ENCODE measurements at places on chromosomes 16 and 17. TPM values are rescaled to one million over a fixed set of nuclear protein-coding genes. Genes with fewer than 3 reads are reported as not detected.
A peak's percentile ranks its signal among the peaks of the same experiment; 100 is the strongest.

DNA sequence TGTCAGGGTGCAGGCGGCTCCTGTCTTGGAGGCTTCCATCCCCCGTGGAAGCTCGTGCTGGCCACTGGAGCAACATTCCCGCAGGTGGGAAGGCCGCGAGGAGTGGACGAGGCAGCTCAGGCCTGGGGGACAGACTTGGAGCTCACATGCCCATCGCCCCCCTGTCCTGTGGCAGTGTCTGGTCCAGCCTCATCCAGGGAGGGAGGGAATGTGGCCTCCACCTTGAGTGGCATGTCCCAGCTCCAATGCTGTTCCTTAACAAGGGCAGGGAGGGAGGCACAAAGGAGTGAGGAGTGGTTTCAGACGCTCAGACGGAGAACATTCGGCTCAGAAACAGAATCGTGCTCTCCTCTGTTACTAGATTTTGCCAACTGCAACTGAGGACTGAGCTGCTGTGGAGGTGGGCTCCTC lies 159.4 kb upstream of the CHMP6 start:
- no peak for DNase-seq

DNA sequence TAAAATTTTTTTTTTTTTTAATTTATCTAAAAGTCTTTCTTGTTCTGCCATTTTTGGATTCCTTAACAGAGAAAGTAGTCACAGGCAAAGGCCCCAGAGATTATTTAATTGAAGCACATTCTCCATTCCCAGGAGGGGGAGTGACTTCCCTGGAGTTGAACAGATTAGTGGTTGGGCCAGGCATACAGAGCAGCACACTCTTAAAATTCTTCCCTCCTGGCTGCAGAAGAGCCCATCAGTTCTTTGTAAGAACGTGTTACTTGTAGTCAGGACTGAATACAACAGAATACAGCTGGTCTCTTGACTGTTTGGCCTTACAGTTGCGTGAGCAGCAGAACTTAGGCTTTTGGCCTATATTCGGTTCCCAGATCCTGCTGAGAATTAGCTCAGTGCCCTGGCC lies 1.8 kb downstream of the ALKBH5 start:
- DNase-seq: no peak

- DNase-seq: no peak
These were observed 7.1 kb upstream of the SRCAP start for GRCh38 chr16:30691907-30692306.

DNA sequence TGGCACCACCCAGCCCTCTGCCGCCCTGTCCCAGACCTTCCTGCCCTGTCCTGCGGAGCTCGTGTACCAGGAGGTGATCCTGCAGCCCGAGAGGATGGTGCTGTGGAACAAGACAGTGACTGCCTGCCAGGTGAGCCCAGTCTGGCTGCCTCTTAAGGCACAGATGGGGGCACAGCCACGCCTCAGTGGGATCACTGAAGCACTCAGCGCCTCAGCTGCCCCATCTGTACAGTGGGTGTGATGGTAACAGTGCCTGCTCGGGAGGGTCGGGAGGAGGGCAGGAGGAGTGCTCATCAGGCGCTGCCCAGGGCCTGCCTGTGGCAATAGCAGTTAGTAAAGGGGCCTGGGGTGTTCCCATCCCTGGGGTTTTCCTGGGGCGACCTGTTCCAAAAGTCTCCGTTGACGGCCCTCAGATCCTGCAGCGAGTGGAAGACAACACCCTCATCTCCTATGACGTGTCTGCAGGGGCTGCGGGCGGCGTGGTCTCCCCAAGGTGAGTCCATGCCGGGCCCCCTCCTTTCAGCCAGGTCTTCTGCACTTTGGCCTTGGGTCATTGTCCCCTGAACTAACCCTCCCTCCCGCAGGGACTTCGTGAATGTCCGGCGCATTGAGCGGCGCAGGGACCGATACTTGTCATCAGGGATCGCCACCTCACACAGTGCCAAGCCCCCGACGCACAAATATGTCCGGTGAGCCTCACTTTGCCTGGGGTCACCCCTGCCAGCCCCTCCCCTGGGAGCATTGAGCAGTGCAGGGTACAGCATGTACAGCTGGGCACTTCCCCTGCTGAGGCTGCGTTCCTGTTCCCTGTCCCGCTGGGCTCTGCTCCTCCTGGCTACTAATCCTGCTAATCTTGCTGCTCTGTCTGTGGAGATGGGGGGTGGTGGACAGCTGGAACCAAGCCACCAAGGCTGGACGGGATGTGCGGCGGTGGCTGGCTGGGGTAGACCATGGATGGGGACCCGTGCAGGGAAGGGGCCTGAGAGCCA lies 4.5 kb upstream of the TCAP start:
- DNase-seq: no peak

The ARHGAP44 gene
- not detected for total RNA-seq

- no peak for DNase-seq
These were observed 1.2 kb upstream of the FAM222B start for GRCh38 chr17:28843816-28844148.

- DNase-seq: no peak
These were observed 243 bp downstream of the RND2 start for GRCh38 chr17:43025290-43025657.

GRCh38 chr17:73069841-73070240 lies 22.6 kb downstream of the SLC39A11 start:
- DNase-seq: no peak

The GAS2L2 gene
- total RNA-seq: not detected

GRCh38 chr17:82305727-82306300 lies 11.6 kb downstream of the CD7 start:
- no peak for DNase-seq

- DNase-seq: no peak
These were observed 29.0 kb downstream of the ZNF750 start for GRCh38 chr17:82810644-82811430.

GRCh38 chr16:12468552-12468951 lies 335.1 kb downstream of the CPPED1 start:
- DNase-seq: no peak

DNA sequence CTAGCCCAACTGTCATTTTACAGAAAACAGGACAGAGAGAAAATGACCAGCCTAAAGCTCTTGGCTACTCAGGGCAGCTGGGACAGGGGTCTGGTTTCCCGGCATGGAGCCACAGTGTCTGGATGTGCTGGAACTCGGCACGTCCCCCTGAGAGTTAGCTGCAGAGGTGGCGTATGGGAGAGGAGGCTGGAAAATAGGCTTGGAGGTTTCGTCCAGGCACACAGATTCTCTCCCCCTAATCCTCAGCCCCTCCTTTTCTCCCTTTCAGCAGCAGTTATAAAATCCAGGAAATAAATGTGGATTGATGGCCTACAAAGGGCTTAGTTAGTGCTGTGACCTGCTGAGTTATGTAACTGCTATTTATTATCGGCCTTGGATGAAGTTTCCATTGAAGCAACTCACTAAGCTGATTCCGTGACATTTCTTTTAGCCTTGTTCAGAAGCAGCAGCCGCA lies 89.5 kb upstream of the TOB1 start:
- no peak for DNase-seq

The AGRP gene
- total RNA-seq: not detected

DNA sequence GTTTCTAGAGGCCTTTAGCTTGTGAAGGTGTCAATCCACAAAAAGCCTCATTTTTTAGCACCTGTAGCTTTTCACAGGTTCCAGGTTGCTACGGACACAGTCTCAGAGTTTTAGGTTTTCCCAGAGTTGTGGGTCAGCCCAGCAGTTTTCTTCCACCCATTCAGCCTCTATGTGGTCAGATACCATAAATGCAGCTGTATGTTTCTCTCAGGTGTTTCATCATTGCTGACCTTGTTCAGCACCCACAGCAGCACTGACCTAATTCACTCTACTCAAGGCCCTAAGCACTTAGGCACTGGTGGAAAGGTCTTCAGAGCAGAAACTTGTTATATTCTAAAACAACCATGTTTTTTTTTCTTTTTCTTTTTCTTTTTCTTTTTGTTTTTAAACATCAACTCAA lies 15.0 kb upstream of the SPACA3 start:
- DNase-seq: no peak

DNA sequence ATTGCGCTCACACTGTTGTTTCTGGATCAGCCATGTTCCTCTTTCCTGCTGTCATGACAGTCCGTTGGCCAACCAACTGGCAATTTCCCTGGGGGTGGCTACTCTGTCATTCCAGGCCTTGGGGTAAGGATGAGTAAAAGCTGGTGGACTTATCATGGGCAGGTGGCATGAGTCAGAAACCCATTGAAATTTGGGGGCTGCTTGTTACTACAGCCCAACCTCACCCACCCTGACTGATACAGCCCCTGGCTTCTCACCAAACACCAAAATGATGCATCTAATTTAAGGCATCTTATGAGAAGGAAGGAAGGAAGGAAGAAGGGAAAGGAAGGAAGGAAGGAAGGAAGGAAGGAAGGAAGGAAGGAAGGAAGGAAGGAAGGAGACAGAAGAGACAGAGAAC lies 53.9 kb upstream of the CRHR1 start:
- no peak for DNase-seq

GRCh38 chr16:68356249-68356918 lies 45.6 kb downstream of the PRMT7 start:
- no peak for DNase-seq

- DNase-seq: peak; percentile 62
These were observed 53.0 kb upstream of the RPL38 start for GRCh38 chr17:74150428-74151025.

DNA sequence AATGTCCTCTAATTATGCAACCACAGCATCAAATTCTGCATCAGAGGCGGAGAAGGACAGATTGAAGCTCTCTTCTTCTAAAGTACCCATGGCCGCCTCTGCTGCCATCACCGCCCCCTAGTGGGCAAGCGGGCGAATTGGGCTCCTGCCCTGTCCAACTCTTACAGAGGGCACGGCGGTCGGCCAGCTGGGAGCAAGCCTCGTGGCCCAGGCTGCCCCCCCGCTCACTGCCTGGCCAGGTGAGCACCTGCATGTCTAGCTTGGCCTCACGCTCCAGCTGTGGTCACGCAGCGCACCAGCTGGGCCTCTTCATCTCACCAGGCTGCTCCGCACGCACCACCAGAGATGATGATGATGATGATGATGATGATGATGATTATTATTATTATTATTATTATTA lies 146.1 kb upstream of the TOM1L1 start:
- DNase-seq: no peak

The CRHR1 gene
- total RNA-seq: not detected

DNA sequence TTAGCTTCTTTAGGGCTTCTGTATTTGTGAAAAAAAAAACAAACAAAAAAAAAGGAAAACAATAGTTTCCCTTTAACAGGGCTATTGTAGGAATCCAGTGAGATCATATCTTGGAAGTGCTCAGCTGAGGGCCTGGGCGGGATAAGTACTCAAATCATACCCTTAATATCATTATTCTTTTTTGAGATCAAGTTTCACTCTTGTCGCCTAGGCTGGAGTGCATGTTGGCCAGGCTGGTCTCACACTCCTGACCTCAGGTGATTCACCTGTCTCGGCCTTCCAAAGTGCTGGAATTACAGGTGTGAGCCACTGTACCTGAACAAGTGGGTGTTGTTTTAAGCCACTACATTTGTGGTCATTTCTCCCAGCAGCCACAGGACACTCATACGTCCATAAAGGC lies 87.0 kb downstream of the CDH13 start:
- DNase-seq: no peak

DNA sequence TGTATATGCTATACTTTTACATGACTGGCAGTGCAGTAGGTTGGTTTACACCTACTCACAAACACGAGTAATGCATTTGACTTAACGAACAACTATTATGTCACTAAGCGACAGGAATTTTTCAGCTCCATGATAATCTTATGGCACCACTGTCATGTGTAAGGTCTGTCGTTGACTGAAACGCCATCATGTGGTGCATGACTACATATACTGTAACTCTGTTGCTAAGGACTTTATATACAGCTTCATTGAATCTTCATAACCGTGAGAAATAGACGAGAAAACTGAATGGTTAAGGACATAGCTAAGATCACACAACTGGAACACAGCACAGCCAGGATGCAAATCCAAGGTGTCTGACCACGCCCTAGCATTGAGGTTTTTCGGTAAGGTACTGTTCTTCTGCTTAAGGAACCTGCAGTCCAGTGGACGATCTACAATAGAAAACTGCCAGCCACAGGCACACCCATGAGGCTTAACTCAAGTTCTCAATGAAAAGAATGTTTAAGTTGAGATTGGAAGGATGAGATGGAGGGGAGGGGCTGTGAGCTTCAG lies 3.3 kb downstream of the CFAP20 start:
- no peak for DNase-seq

GRCh38 chr17:58109197-58109596 lies 26.0 kb downstream of the DYNLL2 start:
- DNase-seq: no peak

DNA sequence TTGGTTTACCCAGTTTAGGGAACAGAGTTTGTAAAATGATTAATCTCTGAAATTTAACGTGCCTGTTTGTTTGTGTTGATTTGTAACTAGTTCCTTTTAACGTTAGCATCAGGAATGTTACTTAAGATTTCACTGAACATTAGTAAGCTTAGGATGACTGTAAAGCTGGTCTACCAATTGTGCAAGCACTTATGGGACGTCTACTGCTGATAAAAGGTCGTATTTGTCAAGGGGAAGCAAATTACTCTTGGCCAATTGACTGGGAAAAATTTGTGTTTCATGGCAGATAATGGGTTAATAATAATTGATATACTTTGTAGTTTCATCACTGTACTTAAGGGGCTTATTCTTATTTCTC lies 11.8 kb downstream of the METTL9 start:
- DNase-seq: peak; percentile 76

The IGFALS gene
- total RNA-seq: 0.18 TPM

- DNase-seq: no peak
These were observed at the start of gene PRR29 for GRCh38 chr17:63998050-63998720. Gene PRR29, plus strand, starts transcription at chr17:63998351. Its CDS starts 14 bp downstream, at chr17:63998365.

The ASIC2 gene
- 1.2 TPM for total RNA-seq

GRCh38 chr17:60766778-60767190 lies 89.1 kb downstream of the BCAS3 start:
- DNase-seq: no peak

DNA sequence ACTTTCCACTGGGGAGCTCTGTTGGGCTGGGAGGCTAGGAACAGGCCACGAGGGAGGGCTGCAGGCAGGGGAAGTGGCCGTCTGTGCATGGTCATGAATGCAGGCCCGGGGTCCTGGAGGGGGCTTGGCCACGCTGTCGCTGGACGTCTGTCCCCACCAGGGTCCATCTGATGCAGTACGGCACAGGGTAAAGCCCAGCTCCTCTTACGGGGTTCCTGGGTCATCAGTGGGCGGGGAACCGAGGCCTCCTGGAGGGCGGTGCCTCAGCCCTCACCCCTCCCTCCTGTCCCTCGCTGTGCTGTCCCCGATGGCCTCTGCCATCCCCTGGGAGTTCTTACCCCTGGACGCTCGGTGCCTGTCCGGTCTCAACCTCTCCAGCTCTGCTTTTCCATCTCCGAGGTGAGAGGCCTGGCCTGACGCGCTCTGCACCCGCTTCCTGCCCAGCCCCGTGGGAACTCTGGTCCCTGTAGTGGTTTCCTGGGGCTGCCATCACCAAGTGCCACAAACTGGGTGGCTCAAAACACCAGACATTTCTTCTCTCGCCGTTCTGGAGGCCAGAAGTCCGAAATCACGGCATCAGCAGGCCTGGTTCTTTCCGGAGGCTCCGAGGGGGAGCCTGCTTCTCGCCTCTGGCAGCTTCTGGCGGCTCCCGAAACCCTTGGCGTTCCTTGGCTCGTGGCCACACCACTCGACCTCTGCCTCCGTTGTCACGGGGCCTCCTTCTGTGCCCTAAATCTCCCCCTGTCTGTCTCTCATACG lies 182.8 kb downstream of the SEC14L1 start:
- no peak for DNase-seq

The NUDT16L1 gene
- total RNA-seq: 37.5 TPM

- no peak for DNase-seq
These were observed 9.9 kb upstream of the CCL5 start for GRCh38 chr17:35889818-35890773.

- DNase-seq: no peak
These were observed 75.9 kb downstream of the HS3ST3A1 start for GRCh38 chr17:13525876-13526275.

GRCh38 chr17:79226037-79226436 lies 151.4 kb downstream of the ENGASE start:
- no peak for DNase-seq

The KRTAP2-3 gene
- total RNA-seq: 0.57 TPM

The CCL5 gene
- not detected for total RNA-seq
